ENCODE measurements at places on chromosomes 13 and 19.

GRCh38 chr13:77475345-77476084, 60.0 kb upstream of the SCEL start:
- no peak for DNase-seq

DNA sequence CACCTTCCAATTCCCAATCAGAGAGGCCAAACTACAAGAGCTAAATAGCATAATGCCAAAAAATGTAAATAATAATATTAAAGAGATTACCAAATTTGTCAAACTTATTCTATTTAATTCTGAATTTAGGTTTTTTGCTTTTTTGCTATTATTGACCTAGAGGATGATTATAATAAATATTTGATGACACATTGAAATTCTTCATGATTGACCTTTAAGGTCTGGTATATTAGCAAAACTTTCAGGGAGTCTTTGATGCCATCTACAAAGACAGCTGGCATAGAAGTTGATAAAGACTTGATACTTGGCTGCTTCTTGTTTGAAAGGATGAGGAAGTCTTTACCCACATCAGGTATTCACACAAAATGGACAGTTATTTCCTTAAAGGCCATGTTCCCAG, 659.8 kb upstream of the GPC6 start:
- no peak for DNase-seq

DNA sequence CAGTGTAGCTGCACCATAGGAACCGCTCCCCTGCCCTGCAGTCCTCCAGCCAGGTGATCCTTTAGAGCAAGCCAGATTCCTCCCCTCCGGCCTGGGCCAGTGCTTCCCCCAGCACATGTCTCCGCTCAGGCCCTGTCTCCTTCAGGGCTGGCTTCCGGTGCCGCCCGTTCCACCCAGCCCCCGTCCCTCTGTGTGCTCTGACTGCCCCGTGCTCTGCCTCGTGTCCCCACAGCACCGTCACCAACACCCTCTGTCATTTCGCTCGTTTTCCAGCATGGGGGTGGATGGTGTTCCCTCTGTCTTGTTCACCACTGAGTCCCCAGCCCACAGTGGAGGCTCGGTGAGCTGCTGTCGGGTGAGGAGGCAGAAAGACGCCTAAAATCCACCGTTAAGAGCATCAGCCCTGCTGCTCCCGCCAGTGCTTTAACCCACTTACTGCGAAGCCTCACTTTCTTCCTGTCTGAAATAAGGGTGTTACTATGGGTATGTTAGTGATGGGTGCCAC, 54.5 kb downstream of the TSSK6 start:
- DNase-seq: peak; percentile 55

- DNase-seq: no peak
These were observed 17.5 kb upstream of the PROZ start for GRCh38 chr13:113140677-113141600.

GRCh38 chr19:13748169-13748828, 16.0 kb upstream of the MRI1 start:
- DNase-seq: peak; percentile 65

- peak; percentile 45 for DNase-seq
These were observed 3.4 kb downstream of the NOTCH3 start for GRCh38 chr19:15197275-15197941.

- DNase-seq: no peak
These were observed 87.3 kb upstream of the ABCC4 start for GRCh38 chr13:95388420-95389079.

GRCh38 chr13:28333204-28333881, 161.6 kb downstream of the FLT1 start:
- no peak for DNase-seq

DNA sequence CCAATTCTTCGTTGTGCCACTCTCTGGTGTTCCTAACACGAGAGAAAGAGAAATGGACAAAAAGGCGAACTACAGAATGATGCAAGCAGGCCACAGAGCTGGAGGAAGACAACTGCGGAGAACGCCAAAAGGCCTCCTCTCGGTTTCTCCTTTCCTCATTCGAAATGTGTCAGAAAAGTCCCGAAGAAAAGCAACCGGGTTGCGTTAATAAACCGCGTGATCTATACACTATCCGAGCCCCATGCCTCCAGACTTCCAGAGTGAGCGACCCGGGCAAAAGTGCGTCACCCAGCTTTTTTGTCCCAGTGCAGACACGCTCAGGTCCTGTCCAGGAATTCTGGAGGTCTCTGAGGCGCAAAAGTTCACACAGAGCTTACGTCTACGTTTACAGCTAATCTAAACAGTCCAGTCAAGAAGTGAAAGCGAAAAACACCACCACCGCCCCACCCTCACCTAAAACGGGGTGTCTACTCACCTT, 413 bp downstream of the N4BP2L2 start:
- peak; percentile 51 for DNase-seq

DNA sequence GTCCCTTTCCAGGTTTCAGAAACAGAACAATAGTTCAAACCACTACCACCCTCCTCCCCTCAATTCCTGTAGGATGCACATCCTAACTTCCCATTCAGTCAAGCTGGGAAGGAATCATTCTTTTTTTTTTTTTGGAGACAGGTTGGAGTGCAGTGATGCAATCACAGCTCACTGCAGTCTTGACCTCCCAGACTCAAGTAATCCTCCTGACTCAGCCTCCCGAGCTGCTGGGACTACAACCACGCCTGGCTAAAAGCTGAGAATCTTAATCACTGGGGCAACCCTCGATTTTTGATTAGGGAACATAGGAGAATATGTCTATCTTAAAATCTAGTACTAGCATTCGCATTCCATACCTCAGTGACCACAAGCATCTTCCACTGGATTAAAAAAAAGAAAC, 146.2 kb downstream of the ABCC4 start:
- peak; percentile 4 for DNase-seq

DNA sequence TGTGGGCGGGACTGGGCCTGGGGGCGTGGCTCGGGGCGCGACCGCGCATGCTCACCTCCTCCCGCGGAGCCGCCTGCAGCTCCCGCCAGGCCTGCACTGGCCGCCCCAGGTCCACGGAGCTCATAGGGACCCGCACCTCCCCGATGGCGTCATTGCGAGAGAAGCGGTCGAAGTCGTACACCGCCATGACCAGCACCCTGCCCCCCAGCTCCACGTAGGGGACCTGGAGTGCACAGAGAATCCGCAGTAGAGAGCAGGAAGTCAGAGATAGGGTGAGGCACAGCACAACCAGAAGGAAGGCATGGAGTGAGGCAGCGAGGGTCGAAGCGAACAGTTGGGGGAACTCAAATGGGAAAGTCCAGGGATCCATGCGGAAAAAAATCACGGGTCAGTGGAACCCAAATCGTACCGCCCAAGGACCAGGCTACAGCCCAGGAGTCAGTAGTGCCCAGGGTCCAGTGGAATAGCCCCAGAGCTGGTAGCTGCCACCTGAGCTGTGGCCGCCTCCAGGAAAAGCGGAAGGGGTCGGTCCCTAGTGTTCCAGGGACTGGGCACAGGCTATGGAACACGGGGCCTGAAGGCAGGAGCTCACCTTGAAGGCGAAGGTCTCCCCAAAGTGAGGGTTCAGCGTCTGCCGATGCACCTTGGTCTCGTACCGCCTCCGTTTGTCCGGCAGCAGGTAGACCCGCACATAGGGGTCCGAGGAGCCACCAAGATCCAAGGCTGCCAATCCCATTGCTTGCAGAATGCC, 4.8 kb downstream of the SYT5 start:
- DNase-seq: no peak

DNA sequence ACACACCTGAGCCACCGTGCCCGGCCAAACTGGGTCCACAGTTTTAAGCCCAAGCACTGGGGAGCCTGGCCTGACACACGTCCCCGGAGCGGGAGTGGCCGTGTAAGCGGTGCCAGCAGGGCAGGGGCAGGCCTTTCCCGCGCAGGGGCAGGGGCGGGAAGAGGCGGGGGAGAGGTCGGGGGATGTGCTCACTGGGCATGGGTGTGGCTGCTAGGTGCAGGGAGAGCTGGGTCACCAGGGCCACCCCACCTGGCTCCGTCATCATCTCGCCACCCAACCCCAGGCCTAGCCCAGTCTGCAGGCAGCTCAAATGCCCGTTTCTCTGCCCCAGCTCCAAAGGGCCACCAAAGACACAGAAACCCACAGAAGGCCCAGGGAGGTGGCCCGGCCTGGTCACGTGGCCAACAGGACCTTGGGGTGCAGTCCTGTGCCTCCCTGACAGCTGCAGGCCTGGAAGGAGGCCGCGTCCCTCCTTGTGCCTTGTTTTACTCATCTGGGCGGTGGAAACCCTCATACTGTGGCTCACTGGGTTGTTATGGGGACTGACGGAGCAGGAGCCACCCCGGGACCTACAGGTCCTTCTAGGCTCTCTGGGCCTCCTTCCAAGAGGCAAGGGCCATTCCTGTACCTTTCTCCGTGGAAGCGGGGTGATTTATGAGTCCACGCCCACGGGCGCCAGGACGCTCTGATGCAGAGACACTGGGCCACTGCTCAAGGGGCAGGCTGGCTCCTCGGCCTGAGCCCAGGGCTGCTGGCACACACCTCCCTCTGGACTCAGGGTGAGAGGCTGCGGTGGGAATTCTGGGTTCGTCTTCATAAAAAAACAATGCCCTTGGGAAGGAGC, 27.7 kb downstream of the MAP2K2 start:
- DNase-seq: no peak

- DNase-seq: no peak
These were observed 801.1 kb downstream of the SLITRK5 start for GRCh38 chr13:88472316-88472715.

DNA sequence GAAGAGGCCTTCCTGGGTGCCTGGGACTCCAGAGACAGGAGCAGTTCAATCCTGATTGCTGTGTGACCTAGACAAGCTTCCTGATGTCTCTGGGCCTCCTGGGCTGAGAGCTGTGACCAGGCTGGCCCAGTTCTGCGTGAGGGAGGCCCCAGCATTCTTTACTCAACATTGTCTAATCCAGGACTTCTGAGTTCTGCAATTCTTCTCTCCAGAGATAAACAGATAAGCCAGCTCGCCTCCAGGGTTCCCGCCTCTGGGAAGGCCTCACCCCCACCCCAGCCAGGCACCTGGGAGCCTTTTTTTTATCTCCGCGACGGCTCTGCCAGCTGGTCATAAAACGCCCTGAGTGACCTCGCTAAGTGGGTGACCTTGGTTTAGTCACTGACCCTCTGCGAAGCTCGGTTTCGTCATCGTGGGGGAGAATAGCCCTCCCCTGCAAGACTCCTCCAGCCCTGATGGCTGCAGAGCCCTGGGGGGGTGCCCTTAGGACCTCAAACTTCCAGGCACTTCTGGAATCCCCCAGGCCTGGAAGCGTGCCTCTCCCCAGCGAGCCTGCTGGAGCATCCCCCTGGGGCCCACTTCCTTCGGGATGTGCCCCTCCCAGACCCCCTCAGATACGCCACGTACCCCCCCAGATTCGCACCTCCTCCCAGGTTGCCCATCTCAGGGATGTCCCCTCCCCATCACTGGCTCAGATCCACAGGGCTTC, 1.9 kb downstream of the SULT2B1 start:
- peak; percentile 75 for DNase-seq

DNA sequence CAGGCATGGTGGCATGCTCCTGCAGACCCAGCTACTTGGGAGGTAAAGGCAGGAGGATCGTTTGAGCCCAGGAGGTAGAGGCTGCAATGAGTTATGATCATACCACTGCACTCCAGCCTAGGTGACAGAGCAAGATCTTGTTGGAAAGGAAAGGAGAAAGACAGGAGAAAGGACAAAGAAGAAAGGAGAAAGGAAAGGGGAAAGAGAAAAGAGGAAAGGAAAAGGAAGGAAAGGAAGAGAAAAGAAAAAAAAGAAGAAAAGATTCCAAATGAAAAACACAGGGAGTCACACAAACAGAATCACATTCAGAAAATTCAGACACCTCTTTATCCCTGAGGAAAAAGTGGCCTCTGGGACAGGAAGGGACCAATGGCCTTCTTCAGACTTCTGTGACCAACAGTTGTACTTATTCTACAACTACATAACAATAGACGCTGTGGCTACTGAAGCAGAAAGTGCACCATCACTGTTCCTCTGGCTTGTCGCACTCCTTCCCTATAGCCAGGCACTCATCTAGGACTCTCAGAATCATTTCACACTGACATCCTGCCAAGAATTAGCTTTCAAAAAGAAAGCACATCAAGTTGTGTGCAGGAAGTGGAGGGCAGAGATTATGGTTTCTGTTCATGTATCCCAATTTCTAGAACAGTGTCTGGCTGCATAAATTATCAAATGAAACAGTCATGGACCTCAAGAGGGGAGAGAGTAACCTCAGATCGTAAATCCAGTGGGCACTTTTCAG, 5.9 kb downstream of the MTMR6 start:
- DNase-seq: no peak

DNA sequence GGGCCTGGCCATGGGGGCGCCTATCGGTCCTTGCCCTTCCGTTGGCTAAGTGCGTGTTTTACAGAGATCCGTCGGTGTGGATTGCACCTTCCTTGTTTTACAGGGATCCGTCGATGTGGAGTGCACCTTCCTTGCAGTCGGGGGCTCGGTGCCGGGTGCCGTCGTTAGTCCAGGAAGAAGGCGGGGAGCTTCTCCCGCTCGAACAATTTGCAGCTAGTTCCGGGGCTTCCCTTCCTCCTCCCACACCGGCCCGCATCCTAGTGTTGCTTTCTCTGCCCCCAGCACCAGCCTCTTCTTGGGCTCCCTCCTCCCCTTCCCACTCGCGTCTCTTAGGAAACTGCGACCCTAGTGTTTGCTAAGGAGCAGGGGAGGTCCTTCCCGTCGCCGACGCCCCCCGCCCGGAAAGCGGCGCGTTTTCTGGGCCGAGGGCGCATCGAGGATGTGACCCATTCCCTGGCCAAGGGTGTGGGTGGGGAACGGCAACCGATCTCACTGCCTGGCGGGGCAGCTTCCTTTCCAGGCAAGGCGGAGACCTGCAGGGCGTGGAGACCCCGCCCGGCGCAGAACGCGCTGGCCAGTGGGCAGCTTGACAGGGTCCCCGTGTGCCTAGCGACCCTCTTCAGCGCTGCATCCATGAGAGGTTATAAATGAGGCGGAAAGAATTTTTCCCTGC, 75.7 kb upstream of the ZNF91 start:
- DNase-seq: no peak

- no peak for DNase-seq
These were observed 9.9 kb upstream of the C5AR2 start for GRCh38 chr19:47322058-47322457.

DNA sequence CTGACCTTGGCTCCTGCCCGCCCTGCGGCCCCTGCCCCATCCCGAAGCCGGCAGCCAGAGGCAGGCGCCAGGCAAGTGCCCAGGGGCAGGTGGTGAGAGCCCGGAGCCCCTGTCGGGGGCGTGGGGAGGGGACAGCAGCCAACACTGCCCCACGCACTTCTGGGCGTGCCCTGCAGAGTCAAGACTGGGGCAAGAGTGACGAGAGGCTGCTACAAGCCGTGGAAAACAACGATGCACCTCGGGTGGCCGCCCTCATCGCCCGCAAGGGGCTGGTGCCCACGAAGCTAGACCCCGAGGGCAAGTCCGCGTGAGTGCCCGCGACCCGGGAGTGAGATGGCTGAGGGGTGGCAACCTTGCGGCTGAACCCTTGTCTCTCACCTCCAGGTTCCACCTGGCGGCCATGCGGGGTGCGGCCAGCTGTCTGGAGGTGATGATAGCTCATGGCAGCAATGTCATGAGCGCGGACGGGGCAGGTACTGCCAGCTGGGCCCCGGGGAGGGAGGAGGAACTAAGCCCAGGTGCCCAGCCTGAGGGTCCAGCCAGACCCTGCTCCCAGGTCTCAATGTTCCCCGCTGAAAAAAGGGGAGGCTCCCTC, 17.3 kb downstream of the ANKRD24 start:
- DNase-seq: no peak

- DNase-seq: peak; percentile 95
These were observed 19.6 kb upstream of the NFIC start for GRCh38 chr19:3346677-3347353.

Data from cardiac fibroblast (primary cell).